CD4-positive, alpha-beta T cell treated with Interleukin-6 at 100 ng/mL for 8 hours (primary cell): ENCODE measurements at places on chromosomes 16 and 17.

- no peak for DNase-seq
These were observed 15.8 kb upstream of the PRM1 start for GRCh38 chr16:11296706-11297491.

- DNase-seq, result no peak
These were observed at the start of gene ZG16 for GRCh38 chr16:29777576-29778350. TSS of gene ZG16 (plus strand) at chr16:29778256. CDS start at chr16:29779267, 1,011 bp downstream.

DNA sequence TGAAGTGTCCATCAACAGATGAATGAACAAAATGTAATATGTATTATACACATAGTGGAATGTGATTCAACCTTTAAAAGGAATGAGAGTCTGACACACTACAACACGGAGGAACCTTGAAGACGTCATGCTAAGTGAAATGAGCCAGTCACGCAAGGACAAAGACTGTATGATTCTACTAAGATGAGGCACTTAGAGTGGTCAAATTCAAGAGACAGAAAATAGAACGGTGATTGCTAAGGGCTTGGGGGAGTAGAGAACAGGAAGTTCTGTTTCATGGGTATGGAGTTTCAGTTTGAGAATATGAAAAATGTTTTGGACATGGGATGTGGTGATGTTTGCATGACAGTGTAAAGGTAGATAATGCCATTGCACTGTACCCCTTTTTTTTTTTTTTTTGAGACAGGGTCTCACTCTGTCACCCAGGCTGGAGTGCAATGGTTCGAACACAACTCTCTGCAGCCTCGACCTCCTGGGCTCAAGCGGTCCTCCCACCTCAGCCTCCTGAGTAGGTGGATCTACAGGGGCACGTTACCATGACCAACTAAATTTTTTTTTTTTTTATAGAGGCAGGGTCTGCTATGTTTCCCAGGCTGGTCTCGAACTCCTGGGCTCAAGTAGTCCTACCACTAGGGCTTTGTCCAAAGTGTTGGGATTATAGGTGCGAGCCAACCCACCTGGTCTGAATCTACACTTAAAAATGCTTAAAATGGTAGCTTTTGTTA lies 2.9 kb upstream of the CCDC102A start:
- DNase-seq, result no peak

DNA sequence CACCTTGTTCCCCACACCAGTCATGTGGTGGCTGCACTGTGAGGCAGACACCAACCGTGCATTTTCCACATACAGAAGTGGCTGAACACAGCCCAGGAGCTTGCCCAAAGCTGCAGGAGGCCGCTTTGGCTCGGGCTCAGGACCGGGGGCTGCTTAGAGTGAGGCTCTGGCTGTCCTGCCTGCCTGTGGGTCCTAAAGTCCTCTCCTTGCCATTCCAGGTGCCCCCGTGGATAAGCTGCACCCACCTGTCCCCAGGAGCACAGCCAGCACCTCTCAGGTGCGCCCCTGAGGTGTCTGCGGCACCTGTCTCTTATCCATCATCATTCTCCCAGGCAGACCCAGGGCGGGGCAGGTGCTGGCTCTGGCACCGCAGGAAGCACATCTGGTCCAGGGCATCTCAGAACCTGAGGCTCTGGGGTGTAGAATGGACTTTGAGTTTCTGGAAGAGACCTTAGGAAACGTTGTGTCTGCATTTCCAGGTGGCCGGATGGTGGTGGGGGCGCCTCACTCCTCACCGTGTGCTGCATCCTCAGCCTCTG lies 180.5 kb upstream of the ZNF469 start:
- no peak for DNase-seq

DNA sequence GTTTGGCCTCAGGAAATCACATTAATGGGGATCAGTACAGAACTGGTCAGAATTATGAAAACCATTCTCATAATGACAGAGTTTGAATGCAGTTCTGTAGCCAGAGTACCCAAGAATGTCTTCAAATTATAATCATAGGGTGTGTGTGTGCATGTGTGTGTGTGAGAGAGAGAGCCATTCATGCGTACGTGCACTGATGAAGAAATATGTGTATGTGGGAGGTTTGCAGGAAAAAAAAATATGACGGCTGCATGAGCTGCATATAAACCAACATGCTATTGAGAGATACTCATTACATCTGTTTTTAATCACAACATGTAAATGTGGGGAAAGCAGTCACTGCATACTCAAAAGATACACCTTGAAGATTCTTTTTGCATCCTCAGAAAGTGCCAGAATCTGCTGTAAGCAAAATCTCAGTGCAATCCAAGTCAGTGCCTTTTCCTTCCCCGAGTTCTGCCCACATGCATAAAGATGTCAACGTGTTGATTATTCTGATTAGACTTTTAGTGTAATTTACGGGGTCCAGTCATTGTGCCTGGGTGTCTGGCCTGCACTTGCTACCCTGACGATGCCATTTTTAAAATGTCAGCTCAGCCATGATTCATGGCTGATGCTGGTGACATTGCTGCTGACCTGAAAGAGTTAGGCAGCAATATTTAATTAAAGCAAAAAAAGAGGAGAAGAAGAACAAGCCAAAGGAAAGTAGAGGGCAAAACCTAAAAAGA lies 378.7 kb upstream of the ZFHX3 start:
- no peak for DNase-seq

- DNase-seq, result no peak
These were observed 8.9 kb upstream of the C16orf74 start for GRCh38 chr16:85759631-85760419.

DNA sequence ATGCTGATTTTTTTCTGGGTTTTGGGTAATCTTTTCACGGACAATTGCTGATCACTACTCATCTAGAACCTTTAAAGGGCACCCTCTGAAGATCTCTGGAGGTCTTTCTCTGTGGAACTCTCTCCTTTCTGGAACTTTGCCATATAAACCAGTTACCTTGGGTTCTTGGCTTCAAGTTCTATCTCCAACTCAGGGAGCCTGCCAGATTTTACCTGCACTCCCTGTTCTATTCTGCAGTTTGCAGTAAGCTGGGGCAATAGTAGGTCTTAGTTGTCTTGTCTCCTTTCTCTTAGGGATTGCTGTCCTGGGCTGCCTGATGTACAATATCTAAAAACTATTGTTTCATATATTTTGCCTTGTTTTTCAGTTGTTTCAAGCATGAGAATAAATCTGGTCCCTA lies 120.3 kb downstream of the CHD9 start:
- DNase-seq, result no peak

DNA sequence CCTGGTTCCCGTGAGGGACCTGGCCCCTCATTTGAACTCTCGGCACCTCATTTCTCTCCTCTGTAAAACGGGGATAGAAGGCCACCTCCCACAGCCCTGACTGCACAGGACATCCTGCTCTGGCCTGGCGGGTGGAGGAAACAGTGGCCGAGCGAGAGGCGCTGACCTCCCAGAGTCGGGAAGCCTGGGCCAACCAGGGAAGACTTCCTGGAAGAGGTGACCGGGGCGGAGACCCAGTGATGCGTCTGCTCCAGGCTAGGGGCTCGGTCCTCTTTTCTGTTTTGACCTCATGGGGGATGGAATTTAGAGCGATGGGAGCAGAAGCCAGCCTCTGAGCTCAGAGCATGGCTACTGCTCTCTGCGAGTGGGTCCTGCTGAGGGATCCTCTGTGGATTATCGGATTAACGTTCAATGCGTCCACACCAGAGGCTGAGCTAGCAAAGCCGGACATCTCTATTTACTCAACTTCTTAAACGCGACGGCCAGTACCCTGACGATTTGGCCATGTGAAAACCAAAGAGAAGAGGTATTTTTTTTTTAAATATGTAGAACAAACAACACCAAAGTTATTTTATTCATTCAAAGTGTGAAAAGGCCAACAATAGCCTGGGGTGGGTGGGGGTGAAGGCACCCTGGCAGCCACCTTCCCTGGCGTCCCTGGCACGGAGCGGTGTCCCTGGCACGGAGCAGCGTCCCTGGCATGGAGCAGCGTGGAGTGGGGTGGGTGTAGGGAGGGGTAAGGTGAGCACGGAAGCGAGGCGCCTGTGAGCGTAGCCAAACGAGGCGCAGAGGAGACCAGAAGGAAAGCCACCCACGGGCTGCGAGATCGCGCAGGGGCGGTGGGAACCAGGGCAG lies 9.2 kb upstream of the MSLN start:
- no peak for DNase-seq

DNA sequence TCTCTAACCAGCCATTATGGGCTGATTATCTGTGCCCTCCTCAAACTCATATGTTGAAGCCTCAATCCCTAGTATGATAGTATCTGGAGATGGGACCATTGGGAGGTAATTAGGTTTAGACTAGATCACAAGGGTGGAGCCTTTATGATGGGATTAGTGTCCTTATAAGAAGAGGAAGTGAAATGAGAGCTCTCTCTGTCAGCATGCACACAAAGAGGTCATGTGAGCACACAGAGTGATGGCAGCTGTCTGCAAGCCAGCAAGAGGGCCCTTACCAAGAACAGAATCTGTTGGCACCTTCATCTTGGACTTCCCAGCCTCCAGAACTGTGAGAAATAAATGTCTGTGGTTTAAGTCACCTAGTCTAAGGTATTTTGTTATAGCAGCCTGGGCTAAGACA lies 101.9 kb downstream of the PCTP start:
- no peak for DNase-seq

DNA sequence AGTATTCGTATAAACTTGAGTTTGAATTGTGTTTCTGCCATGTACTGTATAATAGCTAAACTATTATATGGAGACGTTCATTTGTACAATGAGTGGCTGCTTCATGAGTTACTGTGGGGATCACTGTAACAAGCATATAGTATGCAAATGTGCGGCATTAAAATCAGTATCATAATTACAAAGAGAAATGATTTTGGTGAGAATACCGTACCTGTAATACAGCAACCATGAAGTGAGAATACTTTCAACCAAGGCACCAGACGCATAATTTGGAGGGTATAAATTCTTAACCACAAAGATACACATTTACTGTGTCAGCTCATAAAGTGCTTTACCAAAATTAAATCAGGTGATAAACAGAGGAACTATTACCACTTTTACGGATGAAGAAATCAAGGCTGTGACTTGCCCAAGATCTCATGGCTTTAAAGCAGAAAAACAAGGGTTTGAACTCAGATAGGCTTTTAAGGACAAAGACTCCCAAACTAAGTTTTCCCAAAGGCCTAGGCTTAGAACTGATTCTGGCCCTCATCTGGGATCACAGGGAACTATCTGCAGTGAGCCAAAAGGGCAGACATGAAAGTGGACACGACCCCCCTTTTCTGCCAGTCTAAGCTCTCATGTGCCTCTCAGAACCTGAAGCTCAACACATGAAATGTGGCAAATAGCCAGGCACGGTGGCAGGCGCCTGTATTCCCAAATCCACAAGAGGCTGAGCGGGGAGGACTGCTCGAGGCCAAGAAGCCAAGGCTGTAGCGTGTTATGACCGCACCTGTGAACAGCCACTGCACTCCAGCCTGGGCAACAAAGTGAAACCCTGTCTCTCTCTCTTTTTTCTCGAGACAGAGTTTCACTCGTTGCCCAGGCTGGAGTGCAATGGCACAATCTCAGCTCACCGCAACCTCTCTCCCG lies 6.4 kb downstream of the RPS15A start:
- DNase-seq, result no peak

DNA sequence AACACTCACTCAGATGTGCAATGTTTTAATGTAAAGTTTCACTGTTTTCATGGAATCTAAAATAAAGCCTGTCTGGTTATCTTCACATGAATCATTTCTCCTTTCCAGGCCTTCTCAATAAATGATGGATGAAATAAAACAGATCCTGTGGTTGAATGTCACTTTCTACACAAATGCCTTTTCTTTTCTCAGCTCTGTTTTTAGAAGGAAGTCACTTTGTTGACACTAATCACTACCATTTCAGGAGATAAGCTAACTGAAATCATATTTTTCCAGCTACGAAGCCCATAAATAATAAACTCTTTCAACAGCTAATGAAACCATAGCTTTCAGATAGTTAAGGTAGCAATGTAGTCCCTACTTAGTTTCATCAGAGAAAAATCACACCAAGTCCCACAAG lies 17.9 kb downstream of the NME2 start:
- no peak for DNase-seq

DNA sequence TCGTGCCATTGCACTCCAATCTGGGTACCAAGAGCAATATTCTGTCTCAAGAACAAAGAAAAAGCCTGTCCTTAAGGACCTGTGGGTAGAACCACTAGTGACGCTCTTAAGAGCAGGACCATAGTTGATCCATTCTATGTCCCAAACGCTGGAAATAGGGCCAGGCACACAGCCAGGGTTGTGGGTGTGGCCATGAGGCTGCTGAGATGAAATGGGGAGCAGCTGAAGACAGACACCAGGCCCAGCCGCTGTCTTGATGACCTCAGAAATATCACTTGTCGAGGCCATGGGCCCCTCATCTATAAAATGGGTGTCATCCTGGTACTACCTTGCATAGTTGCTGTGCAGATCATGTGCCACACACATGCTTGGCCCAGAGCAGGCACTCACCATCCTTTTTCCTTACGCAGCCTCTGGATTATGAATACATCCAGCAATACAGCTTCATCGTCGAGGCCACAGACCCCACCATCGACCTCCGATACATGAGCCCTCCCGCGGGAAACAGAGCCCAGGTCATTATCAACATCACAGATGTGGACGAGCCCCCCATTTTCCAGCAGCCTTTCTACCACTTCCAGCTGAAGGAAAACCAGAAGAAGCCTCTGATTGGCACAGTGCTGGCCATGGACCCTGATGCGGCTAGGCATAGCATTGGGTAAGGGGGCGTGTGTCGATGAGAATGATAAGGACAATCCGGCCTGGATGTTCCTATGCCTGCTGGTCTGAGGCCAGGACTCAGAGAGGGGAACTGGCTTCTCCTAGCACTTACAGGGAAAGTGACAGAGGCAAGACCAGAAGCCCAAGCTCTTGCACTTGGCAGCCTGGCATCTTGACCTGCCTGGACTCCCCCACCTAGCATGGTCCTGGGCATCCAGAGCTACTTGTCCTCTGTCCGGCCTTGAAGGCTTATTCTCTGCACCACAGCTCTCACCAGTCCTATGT lies 25.5 kb downstream of the CDH5 start:
- no peak for DNase-seq

GRCh38 chr17:40470932-40471828 lies 27.9 kb downstream of the IGFBP4 start:
- no peak for DNase-seq

- DNase-seq, result no peak
These were observed 35.9 kb downstream of the SLC6A4 start for GRCh38 chr17:30199600-30199999.

DNA sequence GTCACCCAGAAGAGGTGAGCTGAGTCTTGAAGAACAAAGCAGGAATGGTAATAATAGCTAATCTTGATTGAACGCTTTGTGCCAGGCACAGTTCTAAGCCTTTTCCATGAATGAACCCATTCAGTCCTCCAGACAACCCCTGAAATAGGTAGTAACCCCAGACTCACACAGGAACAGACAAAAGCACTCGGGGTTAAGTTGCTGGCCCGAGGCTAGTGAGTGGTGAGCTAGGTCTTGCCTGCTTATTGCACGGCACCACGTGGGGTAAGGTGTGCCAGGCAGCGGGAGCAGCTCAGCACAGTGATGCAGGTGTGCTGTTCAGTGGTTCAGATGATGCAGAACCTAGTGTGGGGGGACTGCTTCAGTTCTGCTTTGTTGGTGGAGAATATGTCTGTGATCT lies 181.6 kb downstream of the RAB11FIP4 start:
- no peak for DNase-seq
